HCEC 1CT (cell line): ENCODE measurements at places on chromosomes 3 and 15.

DNA sequence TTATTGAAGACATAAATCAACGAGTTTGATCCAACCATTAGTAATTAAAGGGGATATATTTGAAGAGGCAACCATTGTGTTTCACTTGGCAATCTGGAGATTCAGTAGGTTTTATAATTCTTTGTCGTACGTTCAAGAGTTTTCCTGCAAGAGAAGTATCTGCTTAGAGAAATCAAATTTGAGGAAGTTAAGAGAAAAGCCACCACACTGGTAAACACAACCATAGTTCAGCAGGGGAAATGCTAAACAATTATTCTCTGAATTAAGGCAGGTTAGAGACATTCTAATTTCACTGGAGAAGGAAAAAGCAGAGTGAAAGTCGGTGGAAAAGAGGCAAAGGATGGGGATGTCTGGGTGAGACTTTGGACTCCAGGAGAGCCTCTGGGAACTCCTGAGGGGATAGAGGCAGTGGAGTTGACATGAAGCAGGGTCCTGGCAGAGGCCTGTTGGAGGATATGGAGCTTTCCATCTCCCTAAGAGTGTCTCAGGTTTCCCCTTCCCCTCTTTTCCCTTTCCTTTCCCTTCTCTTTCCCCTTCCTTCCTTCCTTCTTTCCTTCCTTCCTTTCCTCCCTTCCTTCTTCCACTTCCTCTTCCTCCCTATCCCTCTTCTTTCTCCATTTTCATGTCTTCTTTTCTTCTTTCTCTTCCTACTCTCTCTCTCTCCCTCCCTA is 26.5 kb downstream of the SPINK8 start:
- DNase-seq, result no peak

GRCh38 chr3:164498917-164499316 is 579.4 kb downstream of the SI start:
- DNase-seq, result no peak

DNA sequence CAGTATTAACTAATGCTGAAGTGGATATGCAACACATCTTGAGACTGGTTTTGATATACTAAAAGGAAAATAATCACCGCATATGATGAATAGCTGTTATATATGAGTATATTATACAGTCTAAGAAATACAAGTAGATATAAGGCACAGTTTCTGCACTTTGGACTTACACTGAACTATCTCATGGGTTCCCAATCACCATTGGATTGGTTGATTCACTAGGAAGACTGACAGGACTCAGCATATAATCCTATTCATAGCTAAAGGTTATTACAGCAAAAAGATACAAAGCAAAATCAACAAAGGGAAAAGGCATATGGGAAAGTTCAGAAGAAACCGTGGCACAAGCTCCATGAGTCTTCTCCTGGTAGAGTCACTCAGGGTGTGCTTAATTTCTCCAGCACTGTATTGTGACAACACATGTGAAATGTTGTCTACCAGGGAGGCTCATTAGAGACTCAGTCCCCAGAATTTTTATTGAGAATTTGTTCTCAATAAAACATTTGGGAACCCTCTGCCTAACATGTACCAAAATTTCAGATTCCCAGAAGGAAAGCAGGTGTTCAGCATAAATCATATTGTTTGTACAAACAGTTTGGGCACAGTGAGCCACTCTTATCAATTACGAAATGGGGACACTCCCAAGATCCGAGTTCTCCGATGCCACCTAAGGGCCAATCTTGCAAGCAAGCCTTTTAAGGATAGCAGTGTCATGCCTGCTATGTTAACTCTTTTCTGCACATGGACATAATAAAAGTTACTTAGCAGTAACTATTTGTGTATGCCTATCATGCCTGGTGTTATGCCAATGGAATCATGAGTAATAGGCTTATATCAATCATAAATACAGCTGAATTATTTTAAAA is 26.8 kb downstream of the CMC1 start:
- DNase-seq, result peak; percentile 6

GRCh38 chr3:142680710-142681109 is 43.1 kb upstream of the TRPC1 start:
- no peak for DNase-seq

GRCh38 chr3:187183903-187184302 is 13.4 kb upstream of the RTP1 start:
- DNase-seq, result no peak

- DNase-seq, result no peak
Observed at GRCh38 chr3:191963182-191963581, 502.2 kb downstream of the PYDC2 start.

DNA sequence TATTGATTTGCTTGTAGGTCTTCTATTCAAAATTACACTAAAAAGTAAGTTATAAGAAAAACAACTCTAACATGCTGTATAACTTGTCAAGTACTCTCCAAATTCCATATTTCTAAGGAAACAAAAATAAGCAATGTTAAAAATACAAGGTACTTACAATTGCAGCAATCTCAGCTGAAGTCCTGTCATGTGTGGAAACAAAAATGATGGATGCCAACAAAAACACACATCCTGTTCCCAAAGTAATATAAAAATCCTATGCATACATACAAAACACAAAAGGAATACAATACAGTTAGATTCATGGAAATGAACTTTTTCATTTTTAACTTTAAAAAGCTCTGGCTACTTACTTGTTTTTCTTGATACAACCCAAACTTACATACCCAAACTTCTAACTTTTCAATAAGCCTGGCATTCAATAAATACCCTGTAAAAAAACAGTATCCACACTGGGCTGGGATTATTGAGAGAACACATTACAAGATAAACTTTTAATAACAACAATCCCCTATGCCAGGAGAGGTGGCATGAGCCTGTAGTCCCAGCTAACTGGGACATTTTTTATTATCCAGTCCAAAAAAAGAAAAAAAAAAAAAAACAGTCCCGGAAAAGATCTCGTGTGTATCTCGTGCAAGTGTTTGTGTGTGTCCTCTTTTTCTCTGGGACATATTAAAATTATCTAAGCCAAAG is 14.7 kb downstream of the CMTM6 start:
- no peak for DNase-seq

- no peak for DNase-seq
Observed at GRCh38 chr3:123332124-123332641, 116.7 kb downstream of the ADCY5 start.

DNA sequence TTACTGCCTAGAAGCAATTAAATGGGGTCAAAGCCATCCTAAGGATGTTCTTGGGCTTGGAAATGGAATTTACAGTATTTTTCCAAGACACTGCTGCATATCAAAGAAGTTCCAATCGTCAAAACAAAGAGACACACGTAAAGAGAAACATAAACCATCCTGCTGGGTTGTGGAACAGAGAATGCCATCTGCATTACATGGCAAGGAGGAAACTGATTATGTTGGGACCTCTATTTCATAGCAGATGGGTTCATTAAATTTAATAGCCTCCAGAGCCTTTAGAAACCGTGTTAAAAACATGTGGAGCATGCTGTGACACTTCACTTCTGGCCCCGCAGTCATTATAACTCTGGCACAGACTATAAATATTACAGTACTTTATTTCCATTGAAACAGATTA is 154.6 kb downstream of the LRTM1 start:
- DNase-seq, result no peak

GRCh38 chr3:14179114-14179465 is 473 bp downstream of the LSM3 start:
- no peak for DNase-seq

DNA sequence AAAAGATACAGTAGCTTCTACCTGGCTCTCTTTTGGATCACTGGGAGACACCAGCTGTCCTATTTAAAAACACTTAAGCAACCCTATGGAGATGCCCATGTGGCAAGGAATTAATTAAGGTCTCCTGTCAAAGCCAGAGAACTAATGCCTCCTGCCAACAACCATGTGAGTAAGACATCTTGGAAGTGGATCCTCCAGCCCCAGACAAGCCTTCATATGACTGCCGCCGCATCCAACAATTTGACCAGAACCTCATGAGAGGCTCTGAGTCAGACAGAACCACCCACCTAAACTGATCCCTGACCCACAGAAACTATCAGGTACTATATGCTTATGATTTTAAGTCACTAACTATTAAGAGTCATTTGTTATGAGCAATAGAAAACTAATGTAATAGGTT is 22.3 kb downstream of the IFT80 start:
- peak; percentile 17 for DNase-seq

- no peak for DNase-seq
Observed at GRCh38 chr3:29318251-29318650, 37.4 kb downstream of the RBMS3 start.

- DNase-seq, result no peak
Observed at GRCh38 chr15:50552238-50552637, 5.8 kb upstream of the USP50 start.

DNA sequence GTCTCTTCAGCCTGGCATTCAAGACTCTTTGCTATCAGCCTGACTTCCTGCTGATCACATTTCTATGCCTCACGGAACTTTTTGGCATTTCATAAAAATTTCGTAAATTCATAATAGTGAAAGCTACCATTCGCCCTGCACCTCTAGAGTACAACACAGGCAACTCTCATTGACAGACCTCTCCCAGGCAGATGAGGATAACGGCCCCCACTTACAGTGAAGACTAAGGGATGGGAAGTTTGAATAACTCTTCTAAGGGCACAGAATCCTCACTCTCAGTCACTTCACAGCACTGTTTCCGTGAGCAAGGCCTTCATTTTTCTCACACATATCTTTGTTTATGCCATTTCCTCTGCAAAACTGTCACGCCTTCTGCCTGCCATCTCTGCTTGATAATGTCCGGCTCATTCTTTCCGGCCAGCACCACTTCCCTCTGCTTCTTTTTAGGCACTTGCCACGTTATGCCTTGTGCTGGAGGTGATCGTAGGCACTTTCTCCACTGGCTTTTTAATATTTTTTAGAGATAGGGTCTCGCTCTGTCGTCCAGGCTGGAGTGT is 224.1 kb upstream of the HES1 start:
- no peak for DNase-seq

DNA sequence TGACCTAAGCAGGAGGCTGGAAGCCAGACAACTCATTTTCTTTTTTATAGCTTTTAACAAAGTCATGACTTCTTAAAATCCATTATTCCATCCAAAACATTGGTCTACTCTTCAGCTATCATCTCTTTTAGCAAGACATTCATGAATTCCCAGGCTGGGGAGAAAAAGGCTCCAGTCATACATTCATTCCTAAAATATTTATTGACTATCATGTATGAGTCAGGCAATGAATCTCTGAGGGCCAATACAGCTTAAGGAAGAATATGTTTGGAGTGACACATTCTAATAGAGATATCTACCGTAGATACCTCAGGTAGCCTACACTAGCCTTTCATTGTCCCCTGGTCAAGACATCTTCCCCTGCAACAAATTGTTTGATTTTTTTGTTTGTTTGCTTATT is 196.4 kb upstream of the NANOGP8 start:
- DNase-seq, result peak; percentile 81

GRCh38 chr3:55180936-55181535 is 253.2 kb upstream of the LRTM1 start:
- peak; percentile 71 for DNase-seq

- DNase-seq, result no peak
Observed at GRCh38 chr3:168648321-168648720, 552.6 kb upstream of the GOLIM4 start.

GRCh38 chr15:66253418-66254088 is at the start of gene MEGF11:
Gene MEGF11, minus strand, starts transcription at chr15:66253750. Its CDS starts 125,347 bp downstream, at chr15:66128403.
- DNase-seq, result peak; percentile 23

- DNase-seq, result peak; percentile 86
Observed at GRCh38 chr3:129485721-129486663, 42.4 kb upstream of the RHO start.
